ENCODE measurements at places on chromosomes 4 and X. TPM values are rescaled to one million over a fixed set of nuclear protein-coding genes. Genes with fewer than 3 reads are reported as not detected.
A peak's percentile ranks its signal among the peaks of the same experiment; 100 is the strongest.

PLAC8 gene
- 7.8 TPM for total RNA-seq

- DNase-seq, result no peak
These were observed 207.3 kb upstream of the CXorf51B start for GRCh38 chrX:146602246-146602645.

- DNase-seq, result no peak
These were observed 72.0 kb upstream of the HHIP start for GRCh38 chr4:144574000-144574399.

- DNase-seq, result no peak
These were observed 455.6 kb upstream of the BOD1L1 start for GRCh38 chr4:14083150-14083549.

DNA sequence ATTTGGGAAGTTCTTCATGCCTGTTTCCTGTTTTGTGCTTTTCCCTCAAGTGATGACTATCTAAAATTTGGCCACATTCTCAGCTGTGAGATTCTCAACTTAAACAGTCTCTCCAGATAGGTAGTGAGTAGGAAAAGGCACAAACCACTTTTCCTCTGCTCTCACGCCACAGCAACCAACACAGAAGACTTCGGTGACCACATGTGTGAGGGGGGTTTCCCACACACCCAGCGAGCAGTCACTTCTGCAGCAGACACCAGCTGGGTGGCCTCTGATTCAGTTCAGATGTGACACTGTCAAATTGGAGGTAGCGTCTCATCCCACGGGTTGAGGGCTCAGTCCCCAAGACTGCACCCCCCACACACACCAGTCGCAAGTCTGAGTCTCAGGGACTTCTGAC lies 25.1 kb upstream of the CLDN34 start:
- no peak for DNase-seq

PQBP1 gene
- 52.3 TPM for total RNA-seq

DNA sequence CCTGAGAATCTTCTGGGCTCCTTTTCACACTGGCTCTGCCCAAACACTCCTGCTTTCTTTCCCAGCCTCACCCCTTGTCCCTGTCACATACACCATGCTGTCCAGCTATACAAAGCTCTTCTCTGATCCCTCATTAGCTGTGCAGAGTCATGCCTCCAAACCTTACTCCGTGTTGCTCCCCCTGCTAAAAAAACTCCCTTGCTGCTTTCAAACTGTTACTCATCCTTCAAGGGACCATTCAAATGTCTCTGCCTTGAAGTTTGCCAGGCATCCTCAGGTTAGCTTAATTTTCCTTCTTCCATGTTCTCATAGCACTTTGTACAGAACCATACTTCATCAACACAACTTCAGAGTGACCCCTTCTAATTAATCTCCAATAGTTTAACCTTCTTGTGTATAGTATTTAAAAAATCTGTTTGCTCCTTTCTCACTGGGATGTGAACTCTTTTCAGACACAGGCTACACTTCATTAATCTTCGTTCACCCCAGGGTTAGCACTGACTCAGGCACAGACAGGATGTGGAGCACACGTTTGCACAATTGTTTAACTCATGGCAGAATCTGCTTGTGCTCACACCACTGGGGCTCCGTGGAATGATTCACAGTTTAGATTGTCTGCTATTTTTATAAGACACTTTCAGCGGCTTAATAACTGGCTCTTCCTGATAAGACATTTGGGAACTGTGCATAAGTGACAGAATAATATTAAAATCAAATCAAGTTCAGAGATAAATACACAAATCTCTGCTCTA lies 21.4 kb upstream of the SEL1L3 start:
- no peak for DNase-seq

DNA sequence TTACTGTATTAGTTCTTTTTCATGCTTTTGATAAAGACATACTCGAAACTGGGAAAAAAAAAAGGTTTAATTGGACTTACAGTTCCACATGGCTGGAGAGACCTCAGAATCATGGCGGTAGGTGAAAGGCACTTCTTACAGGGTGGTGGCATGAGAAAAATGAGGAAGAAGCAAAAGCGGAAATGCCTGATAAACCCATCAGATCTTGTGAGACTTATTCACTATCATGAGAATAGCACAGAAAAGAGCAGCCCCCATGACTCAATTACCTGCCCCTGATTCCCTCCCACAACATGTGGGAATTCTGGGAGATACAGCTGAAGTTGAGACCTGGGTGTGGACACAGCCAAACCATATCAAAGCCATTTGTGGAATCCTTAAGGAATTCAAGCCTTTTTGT lies 1238.9 kb downstream of the ADGRL3 start:
- DNase-seq, result no peak

PAGE2 gene
- total RNA-seq, result not detected

GRCh38 chr4:48222491-48222890 lies 47.1 kb downstream of the TEC start:
- no peak for DNase-seq

DNA sequence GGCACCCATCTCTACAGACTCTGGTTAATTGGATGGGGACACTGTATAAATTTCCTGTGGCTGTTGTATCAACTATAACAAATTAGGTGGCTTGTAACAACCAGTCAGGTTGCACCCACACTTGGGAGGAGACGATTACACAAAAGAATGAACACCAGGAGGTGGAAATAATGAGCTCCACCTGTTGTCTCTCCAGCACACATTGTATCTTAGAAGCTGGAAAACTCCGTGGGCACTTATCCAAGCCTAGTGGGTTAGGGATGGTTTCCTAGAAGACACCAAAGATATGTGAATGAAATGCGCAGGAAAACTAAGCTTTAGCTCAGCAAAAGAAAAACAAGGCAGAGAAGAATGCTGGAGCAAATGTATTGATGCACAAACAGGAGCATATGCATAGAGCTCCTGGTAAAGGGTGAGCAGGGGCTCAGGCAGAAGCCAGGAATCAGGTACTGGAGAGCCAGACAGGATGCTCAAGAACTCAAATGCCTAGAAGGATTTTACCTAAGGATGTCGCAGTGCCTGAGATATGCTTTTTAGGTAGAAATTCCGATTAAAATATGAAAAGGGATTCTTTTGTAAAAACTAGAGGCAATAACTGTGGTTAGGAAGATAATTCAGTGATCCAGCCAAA lies 111.7 kb downstream of the GALNTL6 start:
- DNase-seq, result peak; percentile 22

- peak; percentile 83 for DNase-seq
These were observed 916 bp downstream of the MXRA5 start for GRCh38 chrX:3345281-3346191.

PNCK gene
- not detected for total RNA-seq

DNA sequence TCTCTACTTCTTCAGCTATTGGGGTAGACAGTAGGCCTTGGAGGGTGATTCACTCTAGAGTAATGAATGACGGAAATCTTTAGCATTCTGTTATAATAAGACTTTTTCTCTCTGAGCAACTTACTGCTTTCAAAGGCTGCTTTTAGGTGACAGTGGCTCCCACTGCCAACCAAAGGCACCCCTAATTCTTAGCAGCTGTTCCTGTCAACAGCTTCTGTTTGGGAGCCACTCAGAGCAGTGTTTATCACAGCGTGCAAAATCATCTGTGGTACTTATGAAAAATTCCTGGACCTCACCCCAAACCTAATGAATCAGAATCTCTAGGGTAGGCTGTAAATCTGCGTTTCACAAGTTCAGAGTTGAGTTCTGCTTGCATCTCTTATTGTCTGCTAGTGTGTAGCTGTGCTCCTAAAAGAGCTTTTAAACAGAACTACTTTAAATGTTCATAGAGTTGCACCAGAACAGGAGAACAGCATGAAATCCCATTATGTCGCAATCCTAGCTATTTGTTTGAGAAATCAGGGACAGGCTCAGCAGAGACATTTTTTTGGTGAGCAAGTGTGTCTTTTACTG lies 52.8 kb upstream of the POU4F2 start:
- peak; percentile 70 for DNase-seq

DNA sequence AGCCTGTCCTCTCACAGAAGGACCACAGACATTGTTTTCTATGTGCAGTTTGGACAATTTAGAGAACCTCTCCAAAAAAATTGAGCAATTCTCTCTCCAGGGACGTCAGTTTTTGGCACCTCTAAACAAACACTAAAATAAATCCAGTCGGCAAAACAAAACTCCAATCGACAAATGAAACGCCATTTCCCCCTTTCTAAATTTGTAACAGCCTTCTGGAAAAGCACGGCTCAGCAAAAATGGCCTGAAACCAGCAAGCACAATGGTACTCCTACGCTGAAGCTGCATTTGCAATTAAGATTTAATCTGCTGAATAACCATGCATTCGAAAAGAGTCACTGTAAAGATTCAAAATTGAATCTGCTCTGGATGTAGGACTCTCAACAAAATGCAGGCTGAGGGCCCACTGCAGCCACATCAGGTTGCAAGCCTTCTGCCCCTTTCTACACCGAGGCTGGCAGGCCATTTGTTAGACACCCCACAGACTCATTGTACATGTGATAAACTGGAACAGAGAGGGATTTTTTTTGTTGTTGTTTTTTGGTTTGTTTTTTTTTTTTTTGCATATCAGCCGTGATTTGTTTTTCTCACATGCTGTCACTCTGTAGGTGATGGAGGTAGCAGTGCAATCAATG lies 79.9 kb upstream of the MAP3K15 start:
- DNase-seq, result no peak

DNA sequence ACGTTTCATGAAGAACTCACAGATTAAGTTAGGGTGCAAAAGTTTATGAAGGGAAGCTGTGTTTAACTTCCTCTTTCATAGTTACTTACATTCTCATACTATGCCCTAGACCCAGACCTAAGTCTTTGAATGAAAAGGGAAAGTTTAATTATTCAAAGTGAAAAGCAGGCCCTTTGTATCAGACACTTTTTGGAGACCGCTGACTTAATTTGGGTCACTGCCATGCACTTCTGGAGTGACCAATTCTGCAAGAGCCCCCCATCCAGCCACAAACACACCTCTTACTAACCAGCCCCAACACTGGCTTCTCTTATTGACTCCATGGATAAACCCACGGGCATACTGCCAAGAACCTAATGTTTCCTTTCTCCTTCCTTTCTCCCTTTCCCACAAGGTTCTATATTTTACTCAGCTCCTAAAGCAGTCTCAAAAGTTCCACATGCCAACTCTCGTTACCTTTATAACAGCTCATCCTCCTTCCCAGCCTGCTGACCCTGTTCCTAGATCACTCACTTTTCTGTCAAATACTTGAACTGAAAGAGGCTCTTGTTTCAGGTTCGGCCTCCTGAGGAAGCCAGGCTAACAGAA lies 34.5 kb downstream of the ABCE1 start:
- DNase-seq, result peak; percentile 3

DNA sequence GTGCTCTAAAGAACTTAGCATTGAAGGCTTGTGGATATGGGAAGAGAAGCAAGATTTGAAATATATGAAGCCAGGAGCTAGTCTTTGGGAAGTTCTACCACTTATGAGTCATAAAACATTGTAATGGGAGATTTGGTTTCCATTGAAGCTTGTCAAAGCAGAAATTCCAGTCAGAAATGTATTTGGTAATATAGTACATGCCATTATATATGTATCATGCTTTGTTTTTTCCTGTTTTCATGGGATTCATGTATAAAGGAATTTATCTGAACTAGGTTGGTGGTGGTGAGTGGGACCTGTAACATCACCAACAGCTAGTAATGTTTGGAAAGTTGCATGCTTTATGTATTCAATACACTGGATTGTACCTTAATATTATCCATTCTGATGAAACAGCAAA lies 14.6 kb upstream of the DCAF8L2 start:
- DNase-seq, result no peak

DNA sequence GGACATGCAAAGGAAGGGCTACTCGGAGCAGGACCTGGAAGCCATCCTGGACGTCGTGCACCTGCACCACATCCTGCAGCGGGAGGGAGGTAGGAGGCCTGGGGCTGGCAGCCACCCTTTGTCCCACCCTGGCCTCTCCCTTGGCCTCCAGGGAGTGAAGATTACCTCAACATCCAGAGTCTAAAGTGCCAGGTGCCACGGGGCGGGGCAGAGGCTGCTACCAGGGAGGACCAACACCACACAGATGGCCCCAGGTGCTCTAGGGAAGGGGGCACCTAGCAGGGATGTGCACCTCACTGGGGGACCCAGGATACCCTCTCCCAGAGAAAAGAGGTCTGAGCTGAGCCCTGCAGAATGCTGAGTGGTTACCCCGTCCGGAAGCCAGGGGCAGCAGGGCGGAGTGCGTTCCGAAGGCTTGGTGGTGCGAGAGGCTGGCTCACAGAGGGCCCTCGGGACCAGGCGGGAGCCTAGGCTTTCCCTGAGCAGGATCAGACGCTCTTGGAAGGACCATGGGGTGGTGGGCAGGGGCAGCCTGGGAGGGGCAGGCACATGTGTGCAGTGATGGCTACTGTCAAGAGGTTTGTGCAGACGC lies 16.1 kb downstream of the ABCD1 start:
- DNase-seq, result no peak

GRCh38 chr4:53315300-53315699 lies 50.6 kb downstream of the SCFD2 start:
- no peak for DNase-seq

DNA sequence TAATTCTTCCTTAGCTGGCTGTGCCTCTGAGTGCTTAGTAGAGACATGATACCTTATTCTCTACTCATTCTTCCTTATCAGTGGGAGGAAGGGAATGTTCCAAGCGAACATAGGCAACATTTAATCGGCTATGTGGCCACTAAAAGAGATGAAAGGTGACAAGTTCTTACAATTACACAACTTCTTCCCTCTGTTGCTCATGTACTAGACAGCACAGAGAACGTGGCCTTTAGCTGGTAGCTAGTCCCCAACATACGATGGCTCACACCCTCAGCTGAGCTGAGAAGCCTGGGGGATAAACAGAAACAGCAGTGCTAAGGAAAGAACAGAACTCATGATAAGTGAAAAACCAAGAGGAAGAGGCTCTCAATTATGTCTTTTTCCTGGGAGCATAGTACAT lies 52.2 kb downstream of the APOO start:
- no peak for DNase-seq

- DNase-seq, result no peak
These were observed 105.5 kb downstream of the MAML3 start for GRCh38 chr4:140048419-140048995.

ARHGAP36 gene
- not detected for total RNA-seq

- DNase-seq, result no peak
These were observed 550.9 kb downstream of the GLUD2 start for GRCh38 chrX:121598356-121598755.

- peak; percentile 63 for DNase-seq
These were observed 22.9 kb upstream of the SOWAHD start for GRCh38 chrX:119735467-119735866.

DNA sequence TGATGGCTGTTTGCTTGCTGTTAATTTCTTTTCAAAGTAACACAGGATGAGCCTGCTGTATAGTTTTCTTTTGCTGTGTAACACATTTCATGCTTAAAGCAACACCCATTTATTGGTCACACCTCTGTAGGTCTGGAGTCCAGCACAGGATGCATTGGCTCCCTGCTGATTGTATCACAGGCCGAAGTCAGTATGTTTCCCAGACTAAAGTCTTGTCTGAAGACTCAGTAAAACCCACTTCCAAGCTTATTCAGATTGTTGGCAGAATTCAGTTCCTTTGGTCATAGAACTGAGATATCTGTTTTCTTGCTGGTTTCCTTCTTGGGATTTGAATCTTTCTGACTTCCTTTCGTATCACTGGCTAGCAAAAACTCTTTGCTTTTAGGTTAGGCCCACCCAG lies 54.3 kb downstream of the LRP2BP start:
- no peak for DNase-seq
